ENCODE measurements at places on chromosomes 12 and 14.

DNA sequence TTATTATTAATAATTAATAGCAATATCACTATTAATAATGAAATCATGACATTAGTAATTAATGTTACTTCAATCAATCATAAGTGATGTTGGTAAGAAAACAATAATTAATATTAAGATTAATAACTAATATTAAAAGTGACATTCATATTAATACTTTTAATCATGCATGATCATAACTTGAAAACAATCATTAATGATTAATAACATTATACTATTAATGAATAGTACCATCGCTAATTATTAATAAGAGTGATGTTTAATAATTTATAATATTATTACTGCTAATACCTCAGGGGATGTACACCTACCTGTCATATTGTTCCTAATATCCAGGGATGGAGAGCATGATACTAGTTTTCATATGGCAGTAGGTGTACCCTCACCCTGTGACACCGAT is 10.0 kb upstream of the CLEC6A start:
- DNase-seq, result no peak

DNA sequence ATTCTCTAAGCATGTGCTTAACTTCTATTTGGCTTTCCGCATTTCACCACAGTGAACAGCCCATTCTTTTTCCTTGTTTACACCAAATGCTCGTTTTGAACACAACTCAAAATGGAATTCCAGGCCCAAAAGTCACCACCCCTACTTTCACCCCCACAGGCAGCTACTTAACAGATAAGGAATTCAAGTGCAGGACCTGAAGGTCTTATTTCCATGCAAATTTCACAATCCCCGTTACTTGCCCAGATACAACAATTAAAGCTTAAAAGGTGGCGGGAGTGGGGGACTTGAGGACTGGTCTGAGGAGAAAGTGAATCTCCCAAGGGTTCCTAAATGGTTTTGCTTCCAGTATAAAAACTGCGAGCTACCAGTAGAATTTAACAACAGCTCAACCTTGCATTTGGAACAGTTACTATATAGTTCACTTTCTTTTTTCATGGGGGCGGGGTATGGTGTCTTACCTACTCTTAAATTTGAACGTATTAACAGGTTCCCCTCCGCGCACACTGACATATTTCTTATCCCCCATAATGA is 3.7 kb downstream of the USP44 start:
- DNase-seq, result peak; percentile 69

DNA sequence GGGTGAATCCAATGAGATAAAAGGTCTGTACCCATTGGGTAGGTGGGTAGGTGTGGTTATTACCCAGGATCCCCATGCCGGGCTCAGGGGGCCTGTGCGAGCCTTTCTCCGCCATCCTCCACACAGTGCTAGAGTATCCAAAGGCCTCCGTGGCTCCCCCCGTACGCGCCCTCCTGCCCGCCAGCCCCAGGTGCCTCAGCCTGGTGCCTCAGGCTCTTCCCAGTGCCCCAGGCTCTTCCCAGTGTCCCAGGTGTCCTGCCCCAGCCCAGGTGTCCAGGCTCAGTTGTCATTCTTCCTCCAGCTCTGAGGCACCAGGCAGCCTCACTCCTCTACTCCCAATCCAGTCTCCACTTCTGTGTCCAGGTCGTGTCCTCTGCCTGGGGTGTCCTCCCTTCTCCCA is 27.6 kb upstream of the YY1 start:
- DNase-seq, result no peak

DNA sequence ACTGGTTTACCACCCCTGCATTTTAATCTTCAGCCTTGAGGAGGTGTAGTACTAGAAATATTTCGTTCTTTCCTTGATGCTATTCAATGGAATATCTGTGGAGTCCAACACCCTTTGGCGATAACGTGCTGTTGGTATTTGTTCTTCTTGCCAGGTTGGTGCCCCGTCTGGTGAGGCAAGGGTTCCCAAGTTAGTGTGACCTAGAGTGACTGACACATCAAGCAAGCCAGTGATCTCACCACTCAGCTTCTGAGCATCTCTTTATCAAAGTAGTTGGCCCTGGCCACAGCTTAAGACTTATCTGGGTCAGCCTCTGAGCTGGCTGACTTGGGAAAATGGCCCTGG is 60.2 kb downstream of the PLXNC1 start:
- no peak for DNase-seq

Measured in fibroblast of gingiva (primary cell).